ENCODE measurements at places on chromosomes 11 and 22.

GRCh38 chr11:59164028-59164427 is 7.9 kb upstream of the DTX4 start:
- ATAC-seq: no peak

- ATAC-seq: no peak
Observed at GRCh38 chr22:43744700-43745410, 67.2 kb downstream of the EFCAB6 start.

DNA sequence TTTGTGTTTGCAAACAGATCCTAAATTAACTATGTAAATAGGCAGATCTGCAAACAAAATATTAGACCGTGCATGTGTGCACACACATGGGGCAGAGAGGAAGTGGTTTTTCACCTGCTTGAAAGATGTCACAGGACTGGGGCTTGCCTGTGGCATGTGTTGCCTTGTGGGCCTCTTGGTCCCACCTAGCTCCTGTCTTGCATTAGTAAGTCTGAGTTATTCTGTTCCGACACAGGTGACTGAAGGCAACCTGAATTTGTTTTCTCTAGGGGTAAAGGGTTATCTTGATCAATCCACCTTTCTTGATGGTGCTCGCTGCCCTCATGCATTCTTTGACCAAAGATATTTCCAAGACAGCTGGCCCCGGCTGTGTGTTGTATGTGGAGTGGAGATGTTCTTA is 667.5 kb downstream of the NTM start:
- no peak for ATAC-seq

DNA sequence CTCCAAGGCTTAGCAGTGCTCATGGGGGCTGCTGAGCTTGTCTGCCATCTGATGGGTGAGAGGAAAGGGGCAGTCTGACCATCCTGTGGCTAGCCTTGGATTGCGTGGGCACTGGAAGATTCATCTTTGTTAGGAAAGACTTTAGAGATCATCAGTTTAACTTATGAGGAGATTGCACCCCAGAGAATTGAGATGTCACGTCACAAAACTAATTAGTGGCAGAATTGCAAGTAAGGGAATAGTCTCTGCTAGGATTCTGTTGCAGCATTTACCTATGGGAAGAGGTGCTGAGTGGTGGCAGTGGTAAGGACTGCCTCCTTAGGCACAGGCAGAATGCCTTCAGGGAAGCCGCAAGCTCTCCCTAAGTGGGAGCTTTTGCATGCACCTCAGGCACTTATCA is 42.8 kb upstream of the HSPA8 start:
- no peak for ATAC-seq

DNA sequence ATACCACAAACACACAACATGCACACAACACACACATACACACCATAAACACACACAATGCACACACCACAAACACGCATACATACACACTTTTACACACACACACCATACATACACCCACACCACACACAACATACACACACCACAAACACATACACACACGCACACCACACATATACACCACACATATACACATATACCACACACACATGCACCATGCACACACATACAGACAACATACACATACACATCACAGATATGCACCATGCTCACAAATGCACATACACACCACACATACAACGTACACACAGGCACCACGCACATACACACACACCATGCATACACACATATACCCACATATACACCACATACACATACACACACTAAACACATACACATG is 11.7 kb upstream of the B4GALNT4 start:
- ATAC-seq: no peak

DNA sequence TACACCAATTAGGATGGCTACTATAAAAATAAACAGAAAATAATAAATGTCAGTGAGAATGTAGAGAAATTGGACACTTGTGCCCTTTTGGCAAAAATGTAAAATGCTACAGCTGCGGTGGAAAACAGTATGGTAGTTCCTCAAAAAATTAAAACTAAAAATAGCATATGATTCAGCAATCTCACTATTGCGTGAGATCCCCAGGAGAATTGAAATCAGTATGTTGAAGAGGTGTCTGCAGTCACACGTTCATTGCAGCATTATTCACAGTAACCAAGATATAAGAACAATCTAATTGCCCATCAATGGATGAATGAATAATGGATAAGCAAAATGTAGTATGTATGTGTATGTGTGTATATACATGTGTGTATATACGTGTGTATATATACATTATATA is 6.8 kb downstream of the OR52N2 start:
- no peak for ATAC-seq

- no peak for ATAC-seq
Observed at GRCh38 chr11:5043380-5043779, 2.9 kb upstream of the OR52J3 start.

DNA sequence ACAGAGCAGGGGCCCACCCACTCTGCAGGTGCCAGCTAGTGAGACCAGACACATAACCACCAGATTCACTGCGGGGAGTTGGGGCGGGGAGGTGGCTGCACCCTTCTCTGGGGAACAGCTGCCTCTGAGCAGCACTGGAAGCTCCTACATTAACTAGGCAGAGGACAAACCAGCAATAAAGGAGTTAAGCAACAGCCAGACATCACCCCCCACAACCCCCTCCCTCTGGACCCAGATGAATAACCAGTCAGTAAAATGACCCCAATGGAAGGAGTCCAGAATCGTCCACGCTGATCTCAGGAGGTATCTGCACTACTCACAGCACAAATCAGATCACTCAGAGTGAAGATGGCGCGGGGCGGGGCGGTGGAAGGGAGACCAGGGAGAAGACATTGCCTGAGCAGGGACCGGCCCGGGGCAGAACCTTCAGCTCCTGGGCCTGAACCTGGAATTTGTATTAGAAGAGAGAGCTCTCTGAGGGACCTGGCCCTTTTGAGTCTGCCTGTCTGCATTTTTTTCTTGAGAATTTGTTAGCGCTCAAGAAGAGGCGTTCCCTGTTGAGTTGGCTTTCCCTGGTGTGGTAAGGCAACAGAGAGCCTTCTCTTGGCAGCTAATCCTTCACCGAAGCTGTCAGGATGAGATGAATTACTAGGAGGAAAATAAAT is 125.5 kb upstream of the NCAM1 start:
- peak; percentile 13 for ATAC-seq

DNA sequence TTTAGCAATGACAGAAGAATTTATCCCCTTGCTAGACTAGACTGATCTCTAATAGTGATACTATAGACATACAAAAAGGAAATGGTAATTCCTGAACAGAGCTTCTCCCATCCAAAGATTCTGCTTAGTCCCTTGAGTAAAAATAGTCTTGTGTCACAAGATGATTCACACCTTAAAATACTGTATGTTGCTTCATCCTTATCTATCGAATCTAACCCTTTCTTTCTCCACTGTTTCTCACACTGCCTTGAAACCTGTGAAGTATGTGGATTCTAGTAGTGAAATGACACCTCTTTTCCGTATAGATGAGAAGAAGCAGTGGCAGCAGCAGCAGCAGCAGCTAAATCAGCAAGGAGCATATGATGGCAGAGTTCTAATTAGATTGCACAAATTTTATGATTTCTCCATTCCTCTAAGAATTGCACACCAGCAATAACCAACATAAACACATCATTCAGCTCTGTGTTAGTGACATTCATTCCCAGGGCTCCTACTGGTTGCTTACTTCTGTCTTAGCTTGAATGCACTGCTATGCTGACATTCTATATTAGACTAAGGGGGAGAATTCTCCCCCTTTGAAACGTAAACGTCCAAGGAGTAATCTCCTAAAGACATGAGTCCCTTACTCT is 14.6 kb downstream of the KCNA4 start:
- ATAC-seq: no peak

GRCh38 chr11:130068986-130069658 is 572 bp upstream of the APLP2 start:
- ATAC-seq: peak; percentile 83

- ATAC-seq: no peak
Observed at GRCh38 chr11:31813391-31814175, 2.5 kb upstream of the PAX6 start.

GRCh38 chr11:74086242-74086884 is 77.5 kb upstream of the UCP3 start:
- no peak for ATAC-seq

DNA sequence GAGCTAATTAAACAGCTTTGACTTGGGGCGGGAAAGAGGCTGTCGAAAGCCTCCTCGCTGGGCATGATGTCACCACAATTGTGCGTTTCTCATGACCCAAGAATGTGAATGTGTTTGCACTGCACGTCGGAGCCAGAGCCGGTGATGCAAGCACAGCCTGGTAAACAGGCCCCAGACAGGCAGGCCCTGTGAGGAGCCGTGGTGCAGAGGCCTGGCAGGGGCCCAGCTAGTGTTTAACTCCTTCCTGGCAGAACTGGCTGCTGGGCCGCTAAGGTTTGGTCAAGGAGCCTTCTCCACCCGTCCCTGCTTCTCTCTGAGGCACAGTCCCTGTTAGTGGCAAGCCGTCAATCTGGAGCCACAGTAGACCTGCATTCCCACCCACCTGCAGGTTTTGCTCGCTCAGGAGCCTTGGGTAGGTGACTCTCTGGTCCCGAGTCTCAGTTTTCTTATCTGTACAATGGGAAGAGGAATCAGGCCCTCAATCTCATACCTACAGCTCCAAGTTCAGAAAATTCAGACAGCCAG is 25.4 kb upstream of the SMTN start:
- ATAC-seq: peak; percentile 98

GRCh38 chr22:48844056-48844675 is 983.5 kb downstream of the BRD1 start:
- no peak for ATAC-seq

DNA sequence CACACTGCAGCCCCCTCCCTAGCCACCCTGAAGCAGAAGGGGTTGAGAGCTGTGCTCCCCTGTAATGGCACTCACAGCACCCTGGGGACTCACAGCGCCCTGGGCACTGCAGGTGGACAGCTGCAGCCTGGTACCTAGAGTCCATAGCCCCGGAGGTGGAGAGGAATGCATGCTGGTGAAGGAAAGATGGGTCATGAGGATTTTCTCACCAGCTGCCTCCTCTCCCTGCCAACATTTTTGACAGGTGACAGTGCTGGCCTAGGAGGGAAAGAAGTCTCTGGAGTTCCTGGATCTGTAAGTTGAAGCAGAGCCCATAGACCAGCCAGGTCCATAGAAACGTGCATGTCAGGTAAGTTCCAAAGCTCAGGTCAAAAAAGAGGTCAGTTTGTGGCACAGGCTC is 330.5 kb downstream of the TENM4 start:
- ATAC-seq: no peak

- ATAC-seq: no peak
Observed at GRCh38 chr22:27378995-27379394, 422.6 kb downstream of the MN1 start.

DNA sequence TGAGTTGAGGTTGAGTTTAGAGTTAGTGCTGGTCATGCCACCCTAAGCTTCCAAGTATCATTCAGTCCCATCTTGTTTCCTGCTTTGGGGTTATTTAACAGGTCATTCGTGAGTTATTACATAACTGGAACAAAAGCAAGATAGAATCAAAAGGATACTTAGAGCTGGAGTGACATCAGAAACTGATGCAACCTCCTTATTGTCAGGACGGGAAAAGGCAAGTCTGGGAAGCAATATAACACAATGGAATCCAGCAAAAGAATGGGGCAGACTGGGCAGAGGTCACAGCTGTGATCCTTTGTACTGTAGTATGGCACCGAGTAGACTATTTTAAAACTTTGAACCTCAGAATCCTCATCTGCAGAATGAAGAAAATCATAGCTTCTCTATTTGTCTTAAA is 4.4 kb upstream of the PRSS23 start:
- no peak for ATAC-seq

DNA sequence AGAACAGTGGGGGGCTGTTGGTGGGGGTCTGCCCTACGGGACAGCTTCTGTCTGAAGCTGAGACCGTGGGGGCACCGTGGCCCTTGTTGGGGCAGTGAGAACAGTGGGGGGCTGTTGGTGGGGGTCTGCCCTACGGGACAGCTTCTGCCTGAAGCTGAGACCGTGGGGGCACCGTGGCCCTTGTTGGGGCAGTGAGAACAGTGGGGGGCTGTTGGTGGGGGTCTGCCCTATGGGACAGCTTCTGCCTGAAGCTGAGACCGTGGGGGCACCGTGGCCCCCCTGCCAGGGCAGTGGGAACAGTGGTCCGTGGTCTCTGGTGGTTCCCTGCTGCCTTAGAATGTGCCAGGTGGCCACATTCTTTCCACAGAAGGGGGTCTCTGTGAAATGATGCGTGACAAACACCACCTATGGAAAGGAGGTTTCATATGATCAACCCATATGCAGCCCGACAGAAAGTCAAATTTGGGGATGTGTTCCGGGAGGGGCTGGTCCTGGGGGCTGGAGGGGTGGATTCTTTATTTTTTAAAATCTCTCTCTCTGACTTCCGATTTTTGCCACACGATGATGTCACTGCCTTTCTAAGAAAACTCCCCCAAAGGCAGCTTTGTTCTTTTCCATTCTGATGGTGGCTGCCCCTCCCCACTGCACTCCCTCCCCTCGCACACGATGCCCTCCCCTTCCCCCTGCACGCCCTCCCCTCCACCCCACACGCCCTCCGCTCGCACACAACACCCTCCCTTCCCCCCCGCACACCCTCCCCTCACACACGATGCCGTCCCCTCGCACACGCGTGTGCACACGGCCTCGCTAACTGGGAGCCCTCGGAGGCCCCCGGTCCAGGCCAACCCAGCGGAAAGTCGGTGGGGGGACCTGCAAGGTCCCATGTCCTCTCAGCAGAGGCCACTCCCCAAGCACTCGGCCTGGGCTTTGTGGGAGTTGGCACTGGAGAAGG is 1186.5 kb downstream of the BRD1 start:
- no peak for ATAC-seq

DNA sequence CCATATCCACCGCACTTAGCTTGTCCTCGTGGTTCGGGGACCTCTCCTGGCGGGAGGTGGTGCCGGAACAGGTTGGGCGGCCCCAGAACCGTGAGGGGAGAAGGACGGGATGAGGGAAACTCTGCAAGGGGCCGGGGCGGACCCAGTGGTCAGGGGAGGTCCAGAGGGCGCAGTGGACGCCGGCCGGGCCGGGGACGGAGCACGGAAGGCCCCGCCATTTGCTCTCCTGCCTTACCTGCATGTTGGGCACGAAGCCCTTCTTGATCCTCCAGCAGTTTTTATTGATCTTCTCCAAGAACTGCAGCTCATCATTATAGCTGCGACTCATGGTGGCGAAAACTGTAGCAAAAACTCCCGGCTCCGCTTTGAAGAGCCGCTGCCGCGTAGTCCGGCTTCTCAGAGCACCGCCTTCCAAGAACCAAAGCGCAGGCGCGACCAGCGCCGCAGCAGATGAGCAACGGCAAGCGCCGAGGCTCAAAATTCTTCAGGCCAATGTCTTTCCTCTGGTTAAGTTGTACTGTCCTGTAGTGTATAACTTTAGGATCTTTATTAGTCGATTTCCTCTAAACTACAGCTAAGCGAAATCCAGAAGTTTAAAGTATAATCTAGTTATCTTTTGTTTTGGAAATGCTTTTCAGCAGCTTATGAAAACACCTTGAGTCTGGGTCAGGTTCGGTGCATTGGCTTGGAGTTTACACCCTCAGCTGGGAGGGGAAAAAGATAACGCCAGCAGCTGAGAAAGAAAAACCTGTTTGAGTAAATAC is at the start of gene RTCB:
Gene RTCB, minus strand, starts transcription at position 419 of the 764 bp plus-strand sequence. Its CDS starts 91 bp downstream, at position 328.
- ATAC-seq: peak; percentile 90

DNA sequence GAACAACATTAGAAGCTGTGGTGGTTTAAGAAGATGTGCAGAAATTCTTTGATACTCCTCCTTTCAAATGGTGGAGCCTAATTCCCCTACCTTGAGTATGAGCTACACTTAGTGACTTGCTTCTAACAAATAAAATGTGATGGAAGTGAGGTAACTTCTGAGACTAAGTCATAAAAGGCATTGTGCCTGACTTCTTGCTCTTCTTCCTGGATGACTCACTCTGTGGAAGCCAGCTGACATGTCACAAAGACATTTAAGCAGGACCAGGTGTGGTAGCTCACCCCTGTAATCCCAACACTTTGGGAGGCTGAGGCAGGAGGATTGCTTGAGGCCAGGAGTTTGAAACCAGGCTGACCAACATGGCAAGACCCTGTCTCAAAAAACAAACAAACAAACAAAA is 3.9 kb upstream of the PLA2G3 start:
- ATAC-seq: no peak
